Suppressor macrophage treated with lipopolysaccharide for 1 hour (primary cell): ENCODE measurements at places on chromosomes 4 and X.

GRCh38 chr4:5051278-5052203, at the start of gene STK32B:
STK32B (plus strand) TSS chr4:5051480.
- peak; percentile 84 for DNase-seq

GRCh38 chr4:102629673-102630072, 128.5 kb downstream of the NFKB1 start:
- DNase-seq = no peak

DNA sequence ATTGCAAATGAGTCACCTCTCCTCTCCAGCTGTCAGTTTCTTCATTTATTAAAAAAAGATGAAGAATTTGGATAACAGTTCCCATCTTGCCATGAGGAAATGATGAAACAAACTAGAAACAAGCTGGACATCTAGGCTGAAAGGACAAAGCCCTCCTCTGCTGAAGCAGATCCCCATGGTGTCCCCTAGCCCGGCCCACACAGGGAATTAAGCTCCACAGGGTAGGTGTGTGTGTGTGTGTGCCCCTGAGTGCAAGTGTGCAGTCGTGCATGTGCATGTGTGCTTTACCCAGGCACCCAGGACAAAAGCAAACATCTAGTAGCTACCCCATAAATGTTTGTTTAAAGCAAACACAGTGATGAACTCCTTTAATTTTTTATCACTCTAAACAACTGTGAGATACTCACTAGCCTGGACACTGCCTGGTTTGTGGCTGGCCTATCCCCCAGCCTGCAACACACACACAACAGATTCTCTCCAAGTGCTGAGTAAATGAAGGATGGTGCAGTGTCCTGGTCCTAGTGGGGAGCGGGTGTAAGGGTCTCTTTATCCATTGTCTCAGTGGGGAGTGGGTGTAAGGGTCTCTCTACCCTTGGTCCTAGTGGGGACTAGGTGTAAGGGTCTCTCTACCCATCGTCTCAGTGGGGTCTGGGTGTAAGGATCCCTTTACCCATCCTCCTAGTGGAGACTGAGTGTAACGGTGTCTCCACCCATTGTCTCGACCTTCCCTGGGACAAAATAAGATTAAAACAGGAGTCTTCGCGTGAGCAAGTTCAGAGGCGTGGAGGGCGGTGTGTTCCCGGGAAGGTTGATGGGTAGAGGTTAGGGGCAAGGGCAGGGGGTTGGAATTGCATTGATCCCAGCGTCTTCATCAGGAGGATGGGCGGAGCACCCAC, 688 bp upstream of the EVC start:
- DNase-seq = peak; percentile 20

DNA sequence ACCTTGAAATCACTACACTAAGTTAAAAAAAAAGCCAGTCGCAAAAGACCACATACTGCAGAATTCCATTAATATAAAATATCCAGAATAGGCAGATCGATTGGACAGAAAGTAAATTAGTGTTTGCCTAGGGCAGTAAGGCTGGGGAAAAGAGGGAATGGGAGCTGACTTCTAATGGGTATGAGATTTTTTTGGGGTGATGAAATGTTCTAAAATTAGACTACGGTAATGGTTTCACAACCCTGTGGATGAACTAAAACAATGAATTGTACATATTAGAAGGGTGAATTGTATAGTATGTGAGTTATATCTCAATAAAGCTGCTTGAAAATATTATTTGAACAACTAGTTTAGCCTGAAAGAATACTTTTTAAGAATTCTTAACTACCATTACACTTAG, 6.7 kb upstream of the GPRIN3 start:
- DNase-seq = no peak

DNA sequence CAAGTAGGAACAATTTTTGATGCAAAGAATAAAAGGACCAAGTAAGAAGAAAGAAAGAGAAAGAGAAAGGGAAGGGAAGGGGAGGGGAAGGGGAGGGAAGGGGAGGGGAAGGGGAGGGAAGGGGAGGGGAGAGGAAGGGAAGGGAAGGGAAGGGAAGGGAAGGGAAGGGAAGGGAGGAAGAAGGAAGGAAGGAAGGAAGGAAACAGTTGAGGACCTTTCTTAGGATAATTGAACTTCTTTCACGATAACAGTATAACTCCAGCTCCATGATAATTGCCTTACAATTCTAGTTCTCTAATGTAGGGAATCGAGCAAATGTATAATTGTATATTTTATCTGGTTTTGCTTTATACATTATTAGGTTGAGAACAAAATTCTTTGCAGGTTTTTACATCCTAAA, 556.2 kb upstream of the PCDH10 start:
- no peak for DNase-seq

- no peak for DNase-seq
Measured at GRCh38 chr4:100022792-100023222, 72.7 kb upstream of the H2AZ1 start.
